Activated CD8-positive, alpha-beta memory T cell treated with anti-CD3 and anti-CD28 coated beads for 4 hours (primary cell): ENCODE measurements at places on chromosomes 6 and 20.

DNA sequence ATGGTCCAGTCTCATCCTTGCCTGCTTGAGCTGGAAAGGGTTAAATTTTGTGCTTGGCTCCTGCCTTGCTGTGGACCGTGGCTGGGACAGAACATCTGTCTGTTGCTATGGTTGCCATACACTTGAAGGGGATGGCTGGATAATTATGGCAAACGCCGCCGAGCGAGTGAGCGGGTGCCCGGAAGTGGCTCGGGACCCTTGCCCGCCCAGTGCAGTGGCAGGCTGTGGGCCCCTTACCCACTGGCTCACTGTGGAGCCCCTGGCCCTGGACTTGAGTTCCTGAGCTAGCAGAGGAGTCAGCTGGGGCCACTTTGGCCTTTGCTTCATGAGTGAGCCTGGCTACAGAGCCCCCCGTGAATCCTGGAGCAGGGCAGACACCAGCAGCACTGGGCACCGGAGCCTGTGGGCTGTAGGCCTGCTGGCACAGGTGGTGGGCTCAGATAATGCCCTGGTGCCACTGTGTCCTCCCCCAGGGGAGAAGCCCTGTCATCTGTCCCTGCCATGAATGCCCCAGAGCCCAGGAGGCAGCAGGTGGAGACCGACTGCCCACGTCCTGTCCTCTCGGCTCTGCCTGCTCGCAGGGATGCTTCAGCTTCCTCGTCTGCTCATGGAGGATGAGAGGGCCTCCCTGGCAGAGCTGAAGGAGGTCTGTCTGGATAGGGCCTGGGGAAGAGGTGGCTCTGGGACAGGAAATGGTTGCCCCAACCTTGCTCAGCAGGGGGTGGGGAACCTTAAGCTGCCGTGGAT lies 25.5 kb upstream of the NOL4L start:
- no peak for DNase-seq

- DNase-seq: no peak
Observed at GRCh38 chr6:47810885-47811284, 29.1 kb downstream of the OPN5 start.

DNA sequence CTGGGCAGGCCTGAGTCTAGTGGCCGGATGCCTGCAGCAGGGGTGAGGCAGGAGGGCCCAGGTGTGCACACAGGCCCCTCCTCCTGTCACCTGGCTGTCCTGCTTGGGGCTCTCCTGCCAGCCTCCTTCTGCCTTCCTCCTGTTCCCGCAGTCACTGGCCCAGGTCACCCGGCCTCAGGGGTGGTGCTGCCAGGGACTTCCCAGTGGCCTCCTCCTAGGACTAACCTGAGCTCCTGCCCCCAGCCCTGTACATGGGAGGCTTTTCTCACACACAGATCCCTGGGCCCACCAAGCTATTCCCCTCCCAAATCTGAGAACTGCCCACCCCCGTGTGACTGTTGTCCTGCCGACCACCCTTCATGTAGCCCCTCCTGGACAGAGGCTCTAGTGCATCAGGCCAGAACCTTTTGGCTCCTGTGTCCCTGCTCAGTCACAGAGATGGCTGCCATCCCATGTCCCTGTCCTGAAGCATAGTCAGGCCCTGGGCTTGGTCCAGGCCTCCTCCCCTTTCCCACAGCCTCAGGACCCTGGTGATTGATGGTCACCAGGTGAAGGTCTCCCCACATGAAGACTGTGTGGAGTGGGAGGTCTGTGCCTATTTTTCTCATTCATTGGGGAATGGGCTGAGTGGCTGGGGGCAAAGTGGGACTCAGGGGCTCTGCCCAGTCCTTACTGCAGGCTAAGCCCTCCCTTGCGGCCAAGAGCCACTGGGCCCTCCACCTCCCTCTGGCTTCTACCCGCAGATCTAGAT lies 1.1 kb upstream of the ULBP1 start:
- no peak for DNase-seq

DNA sequence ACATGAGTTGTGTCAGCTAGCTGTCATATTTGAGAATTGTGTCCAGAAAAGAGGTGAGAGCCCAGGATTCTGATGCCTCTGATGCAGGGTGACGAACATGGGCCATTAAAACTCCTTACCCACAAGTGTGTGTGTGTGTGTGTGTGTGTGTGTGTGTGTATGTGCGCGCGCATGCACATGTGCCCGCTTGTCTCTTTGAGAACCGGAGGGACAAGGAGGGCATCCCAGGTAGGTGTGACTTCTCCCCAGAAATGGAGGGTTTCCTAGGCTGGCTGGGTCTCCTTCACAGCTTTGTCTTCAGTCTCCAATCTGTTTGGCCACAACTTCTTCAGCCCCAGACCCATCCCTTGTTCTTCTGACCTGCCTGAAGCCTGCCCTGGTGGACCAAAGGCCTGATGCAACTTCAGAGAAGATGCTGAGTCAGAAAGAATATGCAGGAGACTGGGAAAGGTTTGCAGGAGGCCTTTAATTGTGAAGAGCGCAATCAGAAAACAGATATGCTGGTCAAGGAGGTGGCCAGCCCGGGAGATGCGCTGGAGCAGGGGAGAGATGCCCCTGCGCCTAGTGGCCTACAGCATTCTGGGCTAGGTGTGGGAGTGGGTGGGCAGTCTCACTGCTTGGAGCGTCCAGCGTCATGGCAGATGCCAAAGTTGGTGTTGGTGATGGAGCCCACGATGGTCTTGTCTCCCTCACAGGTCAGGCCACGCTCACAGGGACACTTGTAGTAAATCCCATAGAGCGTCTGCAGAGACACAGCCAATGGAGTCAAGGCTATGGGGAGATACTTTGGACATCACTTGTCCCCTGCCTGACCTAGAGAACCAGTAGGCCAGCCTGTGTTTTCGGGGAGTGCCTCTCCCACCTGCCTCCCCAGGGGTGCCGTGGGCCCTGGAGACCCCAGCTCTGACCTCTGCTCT lies 2.3 kb downstream of the CLPS start:
- DNase-seq: no peak

- no peak for DNase-seq
Observed at GRCh38 chr20:17626217-17627007, 55.6 kb downstream of the RRBP1 start.

- no peak for DNase-seq
Observed at GRCh38 chr6:26065952-26066380, 21.3 kb upstream of the HFE start.

- DNase-seq: no peak
Observed at GRCh38 chr6:134394208-134394607, 76.3 kb upstream of the SGK1 start.

DNA sequence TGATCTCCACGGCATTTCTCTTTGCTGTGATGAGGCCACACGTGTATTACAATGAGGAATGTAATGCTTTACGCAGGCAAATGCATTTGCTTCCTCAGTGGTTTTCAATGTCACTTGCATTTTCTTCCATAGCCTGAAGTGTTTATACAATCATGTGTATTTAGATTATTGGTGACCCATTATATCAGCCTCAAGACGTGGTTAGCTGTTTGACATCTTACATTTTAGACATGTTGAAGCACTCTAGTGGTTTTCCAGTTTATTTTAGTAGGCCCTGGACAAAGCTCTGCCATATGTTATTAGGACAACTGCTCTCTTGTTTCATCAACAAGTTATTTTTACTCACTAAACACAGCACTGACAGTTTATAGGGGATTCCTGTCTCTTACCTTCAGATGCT lies 200.4 kb downstream of the UTRN start:
- DNase-seq: no peak

GRCh38 chr6:41929924-41930323 lies 8.6 kb downstream of the BYSL start:
- DNase-seq: no peak

- DNase-seq: no peak
Observed at GRCh38 chr6:14933183-14933544, 312.7 kb upstream of the JARID2 start.

- DNase-seq: no peak
Observed at GRCh38 chr6:83722876-83723275, 14.0 kb upstream of the SNAP91 start.

DNA sequence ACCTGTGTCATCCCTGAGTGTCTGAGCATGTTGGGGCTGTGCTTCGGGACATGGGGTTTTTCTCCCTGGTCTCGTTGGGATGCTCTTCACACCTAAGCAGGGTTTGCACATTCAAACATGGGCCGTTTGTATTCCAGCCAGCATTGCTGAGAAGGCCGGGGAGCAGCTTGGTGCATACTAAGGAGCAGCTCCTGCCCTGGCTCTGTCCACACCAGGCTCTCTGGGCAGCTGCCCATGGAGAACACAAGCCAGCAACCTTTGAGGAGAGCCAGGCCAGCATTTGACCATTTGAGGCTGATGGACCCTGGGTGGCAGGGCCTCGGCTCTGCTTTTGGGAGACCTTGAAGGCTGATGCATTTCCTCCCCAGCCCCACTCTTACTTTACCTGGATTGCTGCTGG lies 92.1 kb downstream of the PHACTR3 start:
- DNase-seq: no peak

DNA sequence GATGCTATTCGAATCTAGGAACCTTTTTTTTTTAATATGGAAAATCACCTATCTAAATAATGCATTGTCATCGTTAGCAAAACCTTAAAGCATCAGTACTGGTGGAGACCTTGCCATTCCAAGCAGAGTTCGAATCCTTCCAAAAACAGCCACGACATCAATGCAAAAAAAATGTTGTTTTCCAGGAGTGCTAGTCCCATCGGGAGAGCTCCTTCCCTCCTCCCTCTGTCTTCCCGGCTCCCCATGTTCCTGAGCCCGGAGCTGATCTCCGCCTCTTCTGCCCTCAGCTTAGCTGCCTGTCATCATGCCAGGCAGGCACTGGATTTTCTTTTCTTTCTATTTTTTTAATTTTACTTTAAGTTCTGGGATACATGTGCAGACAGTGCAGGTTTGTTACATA lies 153.6 kb upstream of the QKI start:
- DNase-seq: no peak

GRCh38 chr6:6736791-6737654 lies 148.5 kb downstream of the LY86 start:
- DNase-seq: no peak

DNA sequence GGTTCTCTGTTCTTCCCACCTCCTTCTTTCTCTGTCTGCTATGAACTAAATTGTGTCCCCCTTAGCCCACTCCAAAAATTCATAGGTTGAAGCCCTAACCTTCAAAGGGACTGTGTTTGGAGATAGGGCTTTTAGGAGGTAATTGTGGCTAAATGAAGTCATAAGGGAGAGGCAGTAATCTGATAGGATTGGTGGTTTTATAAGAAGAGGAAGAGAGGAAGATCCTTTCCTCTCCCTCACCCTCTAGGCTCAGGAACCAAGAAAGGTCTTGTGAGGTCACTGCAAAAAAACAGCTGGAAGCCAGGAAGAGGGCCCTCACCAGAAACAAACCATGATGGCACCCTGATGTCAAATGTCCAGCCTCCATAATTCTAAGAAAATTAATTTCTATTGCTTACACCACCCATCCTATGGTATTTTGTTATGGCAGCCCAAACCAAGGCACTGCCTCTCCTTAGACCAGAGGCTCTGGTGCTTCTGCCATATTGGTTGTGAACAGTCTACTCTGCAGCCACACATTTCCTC lies 135.1 kb upstream of the COL21A1 start:
- DNase-seq: no peak

DNA sequence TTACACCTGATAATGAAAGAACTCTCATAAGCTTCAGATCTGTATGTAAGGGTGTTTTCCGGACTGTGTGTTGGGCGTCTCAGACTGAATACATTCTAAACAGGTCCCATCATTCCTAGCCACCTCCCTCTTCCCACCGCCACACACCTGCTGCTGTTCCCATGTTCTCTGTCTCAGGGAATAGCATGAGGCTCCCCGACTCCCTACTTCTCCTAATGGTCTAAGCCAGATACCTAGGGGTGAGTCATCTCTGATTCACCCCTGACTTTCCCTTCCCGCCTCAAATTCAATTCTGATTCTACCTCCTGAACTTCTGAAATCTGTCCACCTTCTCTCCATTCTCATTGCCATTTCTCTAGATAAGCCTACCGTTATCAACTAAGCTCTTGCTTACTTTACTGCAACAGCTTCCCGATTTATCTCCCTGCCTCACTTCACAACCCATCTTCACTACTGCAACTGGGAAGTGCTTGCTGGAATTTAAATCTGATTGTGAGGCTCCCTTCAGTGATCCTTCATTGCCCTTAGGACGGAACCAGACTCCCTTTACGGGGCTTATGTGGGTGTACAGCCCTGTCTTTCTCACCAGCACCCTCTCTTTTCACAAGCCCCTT lies 1.6 kb downstream of the TMEM14A start:
- no peak for DNase-seq

DNA sequence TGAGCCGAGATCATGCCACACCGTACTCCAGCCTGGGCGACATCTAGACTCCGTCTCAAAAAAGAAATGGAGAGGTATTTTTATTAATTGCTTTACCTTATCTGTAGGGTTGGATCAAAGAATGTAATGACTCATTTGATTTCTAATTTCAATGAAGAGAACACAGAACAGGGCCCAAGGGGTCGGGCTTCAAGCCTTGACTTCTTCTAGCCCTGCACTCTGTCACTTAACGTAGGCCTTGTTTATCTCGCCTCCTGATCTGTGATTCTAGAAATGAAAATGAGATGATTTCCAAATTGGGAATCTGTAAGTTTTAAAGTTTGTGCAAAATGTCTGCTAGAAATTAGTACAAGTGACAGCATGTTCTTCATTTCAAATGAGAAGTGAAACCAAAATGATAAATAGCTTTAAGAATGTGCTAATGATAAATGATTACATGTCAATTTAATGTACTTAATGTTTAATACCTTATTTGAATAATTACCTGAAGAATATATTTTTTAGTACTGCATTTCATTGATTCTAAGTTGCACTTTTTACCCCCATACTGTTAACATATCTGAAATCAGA lies 180.5 kb downstream of the SLC16A10 start:
- no peak for DNase-seq

- no peak for DNase-seq
Observed at GRCh38 chr6:166045173-166045859, 122.3 kb downstream of the TBXT start.

DNA sequence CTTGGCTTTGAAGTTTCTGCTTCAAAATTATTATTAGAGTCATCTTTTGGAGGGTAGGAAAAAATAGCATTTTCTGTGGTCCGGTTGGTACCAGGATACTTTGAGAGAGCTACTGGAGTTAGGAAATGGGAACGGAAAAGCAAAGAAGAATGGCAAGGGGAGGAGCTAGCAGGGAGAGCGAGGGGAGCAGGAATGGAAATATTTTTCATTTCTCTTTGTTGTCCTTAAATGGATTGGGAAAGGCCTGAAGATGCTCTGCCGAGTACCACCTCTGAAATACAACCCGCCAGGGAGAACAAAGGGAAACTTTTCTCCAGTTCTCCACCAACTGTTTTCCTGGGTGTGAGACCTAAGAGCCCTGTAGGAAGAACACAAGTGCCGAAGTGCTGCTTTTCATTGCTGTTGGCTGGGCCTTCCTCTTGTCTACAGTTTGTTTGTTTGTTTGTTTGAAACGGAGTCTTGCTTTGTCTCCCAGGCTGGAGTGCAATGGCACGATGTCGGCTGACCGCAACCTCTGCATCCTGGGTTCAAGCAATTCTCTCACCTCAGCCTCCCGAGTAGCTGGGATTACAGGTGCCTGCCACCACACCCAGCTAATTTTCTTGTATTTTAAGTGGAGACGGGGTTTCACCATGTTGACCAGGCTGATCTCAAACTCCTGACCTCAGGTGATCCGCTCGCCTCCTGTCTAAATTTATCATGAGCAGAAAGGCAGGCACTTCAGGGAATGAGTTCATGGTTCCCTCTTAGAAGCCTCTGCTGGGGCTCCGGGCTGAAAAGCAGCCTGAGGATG lies 3.5 kb upstream of the TRAF3IP2 start:
- no peak for DNase-seq
